ENCODE measurements at places on chromosomes 3 and 15.

DNA sequence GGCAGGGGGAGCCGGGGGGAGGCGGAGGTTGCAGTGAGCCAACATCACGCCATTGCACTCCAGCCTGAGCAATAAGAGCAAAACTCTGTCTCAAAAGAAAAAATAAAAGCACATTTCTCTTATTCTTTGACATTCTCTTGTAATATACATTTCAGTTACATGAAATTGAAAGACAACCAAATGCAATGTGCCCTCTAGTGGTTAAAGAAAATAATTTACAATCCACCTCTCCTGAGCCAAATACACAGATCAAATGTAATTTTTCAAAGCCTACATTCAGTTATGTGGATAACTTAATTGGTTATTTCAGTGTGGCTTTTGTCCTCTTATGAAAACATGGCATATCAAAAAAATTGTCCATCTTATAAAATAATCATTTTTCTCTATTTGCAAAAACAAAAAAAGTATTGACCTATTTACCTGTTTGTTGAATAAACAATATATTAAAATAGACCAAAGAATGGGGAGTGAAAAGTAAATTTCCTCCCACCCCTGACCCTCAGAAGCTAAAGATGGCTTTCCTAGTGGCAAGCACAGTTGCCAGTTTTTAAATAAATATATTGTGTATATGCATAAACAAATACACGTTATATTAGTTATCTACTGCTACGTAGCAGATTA is 14.2 kb upstream of the U2SURP start:
- no peak for DNase-seq

- no peak for DNase-seq
Measured at GRCh38 chr15:38849046-38849445, 284.4 kb upstream of the RASGRP1 start.

DNA sequence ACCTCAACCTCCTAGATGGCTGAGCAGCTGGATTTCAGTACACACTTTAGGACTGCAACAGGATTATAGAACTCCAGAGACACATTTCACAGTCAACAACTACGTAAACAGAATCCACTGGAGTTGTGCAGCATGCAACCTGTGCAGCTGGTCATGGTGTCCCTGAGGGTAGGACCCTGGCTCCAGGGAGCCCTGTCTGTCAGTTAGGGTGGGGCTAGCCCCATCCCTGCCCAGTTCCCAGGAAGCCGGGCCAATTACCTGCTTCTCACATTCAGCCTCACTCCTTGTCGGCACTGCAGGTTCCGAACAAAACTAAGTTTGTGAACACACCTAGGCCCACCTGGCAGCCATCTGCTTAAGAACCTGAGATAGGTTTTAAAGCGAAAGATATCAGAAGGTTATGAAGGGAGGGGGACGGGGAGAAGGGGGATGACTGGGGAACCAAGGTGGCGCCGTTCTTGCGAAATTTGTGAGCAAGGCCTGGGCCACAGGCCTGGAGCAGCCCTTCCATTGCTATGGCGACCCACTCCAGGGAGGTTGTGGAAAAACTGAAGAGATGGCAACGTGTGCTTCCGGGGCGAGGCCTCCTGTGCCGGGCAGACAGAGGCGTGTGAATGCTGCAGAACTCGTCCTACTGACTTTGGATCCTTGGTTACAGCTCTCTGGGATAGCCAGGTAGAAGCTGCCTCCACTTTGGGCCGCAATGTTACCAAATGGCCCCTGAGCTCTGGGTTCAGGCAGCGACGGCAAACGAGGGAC is 25.3 kb downstream of the ACSBG1 start:
- no peak for DNase-seq

GRCh38 chr15:100890051-100890720 is 10.6 kb downstream of the ALDH1A3 start:
- no peak for DNase-seq

DNA sequence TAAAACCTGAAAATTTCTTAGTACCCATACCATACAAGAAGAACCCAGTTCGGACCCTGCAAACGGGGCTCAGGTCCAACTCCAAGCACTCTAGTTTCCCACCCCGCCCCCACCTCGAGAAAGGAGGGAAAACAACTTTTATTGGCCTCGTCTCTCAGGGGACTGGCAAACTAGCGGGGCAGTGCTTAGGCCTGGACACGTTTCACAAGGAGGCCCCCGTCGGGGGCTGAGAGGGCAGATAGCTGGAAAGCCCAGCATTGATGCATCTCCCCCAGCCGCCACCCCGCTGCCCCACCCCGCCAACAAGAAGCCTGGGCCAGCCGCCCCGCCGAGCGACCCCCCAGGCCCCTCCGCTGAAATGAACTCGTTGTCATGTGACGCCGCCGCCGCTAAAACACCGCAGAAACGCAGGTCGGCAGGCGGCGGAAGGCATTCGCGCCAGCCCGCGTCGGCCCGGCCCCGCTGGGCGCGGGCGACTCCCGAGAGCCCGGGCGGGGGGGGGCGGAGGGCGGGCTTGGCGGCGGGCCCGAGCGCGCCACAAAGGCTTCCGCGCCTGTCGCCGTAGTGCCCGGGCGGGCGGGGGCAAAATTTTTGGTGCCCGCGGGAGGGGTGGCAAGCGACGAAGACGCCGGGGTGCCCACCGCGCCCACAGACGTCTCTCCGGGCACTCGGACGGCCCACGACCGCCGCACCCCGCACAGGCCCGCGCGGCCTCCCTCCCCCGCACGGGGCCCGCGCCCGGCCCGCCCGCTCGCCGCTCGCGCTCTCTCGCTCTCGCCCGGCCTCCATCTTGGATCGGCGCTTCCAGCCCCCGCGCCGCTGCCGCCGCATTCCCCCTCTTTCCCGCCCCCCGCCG is 634 bp downstream of the STAG1 start:
- peak; percentile 47 for DNase-seq

DNA sequence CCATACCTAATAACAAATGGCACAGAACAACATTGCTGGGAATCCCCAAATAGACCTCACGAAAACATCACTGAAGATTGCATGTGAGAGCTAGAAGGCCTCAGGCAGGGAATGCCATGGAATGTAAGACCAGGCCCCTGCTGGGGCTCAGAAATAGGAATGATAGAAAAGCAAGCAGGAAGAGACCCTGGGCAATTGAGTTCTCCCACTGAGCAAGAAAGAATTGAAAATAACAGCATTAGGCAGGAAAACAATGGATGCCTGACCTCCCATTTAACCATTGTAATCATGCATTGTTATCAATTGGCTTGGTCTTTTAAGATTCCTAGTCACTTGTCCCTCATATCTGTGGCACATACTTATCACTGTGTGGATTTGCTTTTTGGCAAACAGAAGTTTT is 581.6 kb downstream of the FHIT start:
- no peak for DNase-seq

- DNase-seq: no peak
Measured at GRCh38 chr15:50751394-50751793, 14.1 kb downstream of the SPPL2A start.

GRCh38 chr15:57098896-57099295 is 180.5 kb downstream of the TCF12 start:
- DNase-seq: no peak

GRCh38 chr15:64559243-64559642 is 98.9 kb downstream of the ZNF609 start:
- DNase-seq: no peak

GRCh38 chr3:100244264-100244663 is 16.5 kb upstream of the TBC1D23 start:
- no peak for DNase-seq

GRCh38 chr3:10173926-10174435 is 9.3 kb downstream of the IRAK2 start:
- no peak for DNase-seq

- DNase-seq: no peak
Measured at GRCh38 chr3:159785273-159785708, 203.3 kb upstream of the IL12A start.

GRCh38 chr3:162183440-162183839 is 686.8 kb downstream of the OTOL1 start:
- no peak for DNase-seq

DNA sequence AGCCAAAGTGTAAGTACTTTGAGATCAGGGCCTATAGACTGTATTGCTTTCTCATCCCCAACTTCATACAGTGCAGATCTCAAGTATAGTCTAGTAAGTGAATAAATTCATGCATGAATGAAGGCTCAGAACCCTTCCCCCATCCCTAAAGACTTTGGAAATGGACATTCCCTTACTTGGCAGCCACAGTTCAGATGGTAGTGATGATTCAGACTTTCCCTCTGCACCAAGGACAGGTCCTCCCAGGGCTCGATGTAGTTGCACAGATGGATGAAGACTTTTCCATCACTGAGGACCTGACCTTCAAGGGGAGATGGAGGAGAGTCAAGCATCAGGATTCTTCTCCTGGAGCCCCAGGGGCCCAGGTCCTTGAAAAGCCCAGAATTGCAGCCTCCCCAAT is 4.6 kb downstream of the TIMP4 start:
- DNase-seq: no peak

DNA sequence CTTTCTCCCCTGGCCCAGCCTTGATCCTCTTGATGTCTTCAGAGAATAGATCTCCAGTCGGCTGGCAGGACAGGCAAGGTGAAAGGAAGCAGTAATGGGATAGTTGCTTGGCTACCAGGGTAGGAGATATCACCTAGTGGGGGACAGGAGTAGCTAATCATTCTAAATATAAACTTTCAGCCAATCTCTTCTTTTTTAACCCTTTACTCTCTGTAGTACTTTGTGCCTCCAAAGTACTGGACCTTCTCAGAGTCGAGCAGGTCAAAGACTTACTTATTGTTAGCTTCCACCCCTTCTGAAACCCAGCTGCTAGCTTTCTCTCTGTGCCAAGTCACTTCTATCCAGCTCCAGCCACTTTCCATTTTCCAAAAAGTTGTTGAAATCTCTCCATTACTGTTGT is 43.4 kb upstream of the FILIP1L start:
- DNase-seq: no peak

DNA sequence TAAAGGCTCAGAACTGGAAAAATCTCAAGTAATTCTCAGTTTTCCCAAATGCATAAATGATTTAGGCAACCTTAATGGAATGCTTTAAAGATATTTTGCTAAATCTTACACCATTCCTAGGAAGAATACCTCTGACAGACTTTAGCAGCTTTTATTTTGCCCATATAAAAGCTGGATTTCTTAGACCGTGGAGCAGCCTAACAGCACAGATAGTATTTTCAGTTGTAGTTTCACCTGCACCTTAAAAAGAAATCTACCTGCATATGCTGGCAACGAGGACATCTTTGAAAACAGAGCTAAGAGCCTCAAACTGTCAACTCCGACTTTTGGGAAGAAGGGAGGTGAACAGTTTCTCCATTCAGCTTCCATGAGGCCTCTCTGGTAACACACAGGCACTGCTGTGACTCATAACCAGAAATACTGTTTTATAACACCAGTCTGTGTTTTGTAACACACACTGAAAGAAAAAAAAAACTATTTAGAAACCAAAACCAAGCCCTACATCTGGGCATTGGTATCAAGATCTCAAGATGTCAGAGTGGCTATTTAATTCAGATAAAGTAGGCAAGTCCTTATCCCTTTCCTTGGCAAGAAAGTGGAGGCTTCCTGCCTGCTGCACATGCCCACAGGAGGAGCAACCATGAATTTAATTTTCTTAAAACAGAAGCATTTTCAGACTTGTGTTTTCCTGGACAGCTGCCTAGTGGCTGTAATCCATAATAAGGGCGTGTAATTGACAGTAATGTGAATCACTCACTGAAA is 181.5 kb upstream of the ICE2 start:
- DNase-seq: no peak

GRCh38 chr15:92668620-92669019 is 13.0 kb upstream of the FAM174B start:
- DNase-seq: no peak

DNA sequence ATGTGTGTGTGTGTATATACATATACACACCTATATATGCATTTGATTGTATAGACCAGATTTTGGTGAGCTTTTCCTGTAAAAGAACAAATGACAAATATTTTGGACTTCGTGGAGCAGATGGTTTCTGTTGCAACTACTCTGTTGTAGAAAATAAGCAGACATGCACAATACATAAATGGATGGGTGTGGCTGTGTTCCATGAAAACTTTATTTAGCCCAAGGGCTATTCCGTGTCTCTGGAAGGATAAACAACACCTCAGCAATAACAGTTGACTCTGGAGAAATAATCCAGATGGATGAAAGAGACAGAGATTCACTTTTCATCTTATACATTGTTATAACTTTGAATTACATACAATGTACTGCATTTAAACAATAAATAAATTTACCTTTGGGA is 441.4 kb downstream of the CNTN3 start:
- no peak for DNase-seq

- no peak for DNase-seq
Measured at GRCh38 chr3:147925272-147925671, 516.1 kb downstream of the ZIC1 start.

DNA sequence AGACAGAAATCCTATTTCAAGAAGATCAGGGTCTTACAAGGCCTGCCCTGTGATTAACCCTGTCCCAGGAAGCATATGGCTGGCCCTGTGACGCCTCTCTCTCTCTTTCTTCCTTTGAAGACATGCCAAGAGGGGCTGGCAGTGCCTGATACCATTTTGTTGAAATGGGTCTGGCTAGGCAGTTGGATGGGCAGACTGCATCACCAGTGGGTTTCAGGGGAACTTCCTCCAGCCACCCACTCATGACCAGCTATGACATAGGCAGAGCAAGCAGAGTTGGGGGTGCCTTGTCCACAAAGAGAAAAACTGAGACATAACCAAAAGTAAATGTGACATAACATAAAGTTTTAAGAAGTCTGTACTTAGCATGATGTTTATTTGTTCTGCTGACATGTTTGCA is 31.4 kb upstream of the MANF start:
- no peak for DNase-seq

DNA sequence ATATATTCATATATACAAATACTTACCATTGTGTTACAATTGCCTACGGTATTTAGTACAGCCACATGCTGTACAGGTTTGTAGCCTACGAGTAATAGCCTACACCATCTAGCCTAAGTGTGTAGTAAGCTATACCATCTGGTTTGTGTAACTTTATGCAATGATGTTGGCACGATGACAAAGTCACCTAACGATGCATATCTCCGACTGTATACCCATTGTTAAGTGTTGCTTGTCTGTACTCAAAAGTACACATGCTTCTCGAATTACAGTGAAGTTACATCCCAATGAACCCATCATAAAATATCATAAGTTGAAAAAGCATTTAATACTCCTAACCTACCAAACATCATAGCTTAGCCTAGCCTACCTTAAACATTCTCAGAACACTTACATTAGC is 327.1 kb downstream of the KBTBD8 start:
- DNase-seq: no peak

DNA sequence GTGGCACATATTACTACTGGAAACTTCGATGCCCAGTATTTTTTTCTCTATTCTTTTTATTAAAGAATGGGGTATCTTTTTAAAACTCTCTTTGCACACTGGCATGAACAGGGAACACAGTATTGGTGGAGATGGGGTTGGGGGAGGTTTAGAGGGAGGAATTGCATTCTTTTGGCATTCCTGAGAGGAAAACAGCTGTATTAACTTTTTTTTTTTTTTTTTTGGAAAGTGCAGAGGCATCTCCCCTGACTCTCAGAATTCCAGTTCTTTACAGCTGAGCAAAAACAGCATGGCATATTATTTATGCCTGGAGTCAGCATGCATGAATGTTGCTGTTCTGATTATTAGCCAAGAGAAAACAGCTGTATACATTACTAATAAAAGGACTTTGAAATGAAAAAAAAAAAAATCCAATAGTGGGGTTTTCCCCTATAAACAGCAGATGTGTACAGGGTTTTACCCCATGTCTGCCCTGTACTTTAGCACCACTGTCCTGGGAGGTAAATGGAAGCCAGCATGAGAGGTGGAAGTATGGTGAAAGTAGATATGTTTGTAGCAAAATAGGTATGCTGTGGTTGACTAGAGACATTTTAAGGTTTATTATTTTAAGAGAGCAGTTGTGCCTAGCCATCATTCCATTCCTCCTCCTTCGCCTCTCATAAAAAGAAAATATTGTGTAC is 132.2 kb downstream of the FNDC3B start:
- no peak for DNase-seq

- DNase-seq: no peak
Measured at GRCh38 chr3:184237211-184237610, 7.8 kb downstream of the VWA5B2 start.

Measured in activated CD4-positive, alpha-beta T cell treated with anti-CD3 and anti-CD28 coated beads, Interleukin-2, amount 50 U/mL, for 4 hours (primary cell).